NCI-H460 (cell line): ENCODE measurements at places on chromosomes 7 and 10. TPM values are rescaled to one million over a fixed set of nuclear protein-coding genes. Genes with fewer than 3 reads are reported as not detected.

The TMEM254 gene
- total RNA-seq: 31.6 and 41.9 TPM in 2 replicates

The GDF2 gene
- total RNA-seq: not detected in 2 replicates

DNA sequence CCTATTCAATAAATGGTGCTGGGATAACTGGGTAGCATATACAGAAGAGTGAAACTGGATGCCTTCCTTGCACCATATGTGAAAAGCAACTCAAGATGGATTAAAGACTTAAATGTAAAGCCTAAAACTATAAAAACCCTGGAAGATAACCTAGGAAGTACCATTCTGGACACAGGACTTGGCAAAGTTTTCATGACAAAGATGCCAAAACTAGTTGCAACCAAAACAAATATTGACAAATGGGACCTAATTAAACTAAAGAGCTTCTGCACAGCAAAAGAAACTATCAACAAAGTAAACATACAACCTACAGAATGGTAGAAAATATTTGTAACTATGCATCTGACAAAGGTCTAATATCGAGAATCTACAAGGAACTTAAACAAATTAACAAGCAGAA lies 129.1 kb upstream of the CTBP2 start:
- no peak for DNase-seq

- no peak for DNase-seq
Measured at GRCh38 chr7:101862280-101863220, 45.1 kb downstream of the CUX1 start.

DNA sequence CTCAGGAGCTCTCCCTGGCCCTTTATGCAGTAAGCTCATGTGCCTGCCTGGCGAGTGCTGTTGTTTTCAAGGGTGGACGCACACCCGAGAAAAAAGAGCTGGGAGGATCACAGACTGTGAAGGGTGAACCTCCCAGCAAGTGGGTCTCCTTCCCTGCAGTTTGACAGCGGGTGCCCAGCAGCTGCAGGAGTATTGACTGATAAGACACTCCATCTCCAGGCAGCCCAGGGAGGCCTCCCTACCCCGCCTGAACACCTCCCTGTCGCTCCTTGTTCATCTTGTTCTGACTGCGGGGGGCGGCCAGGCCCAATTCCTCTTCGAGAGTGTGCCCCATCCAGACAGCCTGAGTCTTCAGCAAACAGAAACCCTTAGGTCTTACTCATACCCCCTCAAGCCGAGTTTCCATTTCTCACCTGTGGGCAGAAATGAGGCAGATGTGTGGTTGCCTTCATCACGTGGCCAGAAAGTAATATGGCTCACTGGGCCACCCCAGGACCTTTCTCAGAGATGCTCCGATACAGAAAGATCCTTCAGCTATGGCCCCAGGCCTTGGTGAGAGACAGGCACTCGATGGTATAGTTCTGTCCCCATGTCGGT lies 17.2 kb downstream of the MDH2 start:
- no peak for DNase-seq

DNA sequence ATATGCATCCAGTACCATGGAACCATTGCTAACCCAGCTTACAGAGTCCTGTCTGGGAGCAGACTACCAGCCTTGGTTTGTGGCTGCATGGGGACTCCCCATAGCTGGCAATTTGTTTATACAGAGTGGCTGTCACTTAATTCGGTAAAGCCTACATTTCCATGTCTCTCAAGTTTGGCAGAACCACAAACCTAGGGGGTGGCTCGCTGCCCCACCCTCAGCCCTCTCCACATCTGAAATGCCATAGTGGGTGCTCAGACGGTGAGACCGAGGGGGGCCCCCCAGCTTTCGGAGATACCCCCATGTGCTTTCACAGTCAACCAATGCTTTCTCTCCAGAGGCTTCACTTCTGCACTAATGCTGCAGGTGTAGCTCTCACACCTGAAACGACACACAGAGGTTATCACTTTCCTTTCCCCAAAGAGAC lies 75.5 kb upstream of the KAT6B start:
- no peak for DNase-seq
